ENCODE measurements at places on chromosomes 7 and 10.

GRCh38 chr7:121669144-121669543 lies 203.8 kb upstream of the PTPRZ1 start:
- DNase-seq, result no peak

GRCh38 chr7:52715701-52716100 lies 319.7 kb upstream of the POM121L12 start:
- no peak for DNase-seq

DNA sequence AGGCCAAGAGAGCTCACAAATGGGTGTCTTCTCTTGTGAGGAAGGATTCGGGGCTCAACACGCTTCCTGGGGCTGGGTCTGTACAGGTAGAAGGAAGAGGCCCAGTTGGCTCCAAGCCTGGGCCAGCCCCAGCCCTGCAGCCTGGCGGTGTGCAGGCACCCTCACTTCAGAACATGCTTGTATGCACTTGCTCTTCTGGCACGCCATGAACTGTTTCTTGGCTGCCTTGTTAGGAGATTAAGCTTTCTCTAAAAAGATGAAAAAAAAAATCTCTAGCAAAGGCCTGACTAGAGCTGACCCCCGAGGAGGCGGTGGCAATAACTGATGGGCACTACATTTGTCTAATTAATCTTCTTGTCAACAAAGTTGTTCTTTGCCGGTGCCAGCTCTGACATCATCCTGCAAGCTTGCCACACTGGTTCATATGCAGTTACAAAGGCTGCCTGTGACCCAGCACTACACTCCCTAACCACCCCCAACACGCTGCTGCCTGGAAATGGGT lies 94.7 kb downstream of the WDR11 start:
- DNase-seq, result no peak

DNA sequence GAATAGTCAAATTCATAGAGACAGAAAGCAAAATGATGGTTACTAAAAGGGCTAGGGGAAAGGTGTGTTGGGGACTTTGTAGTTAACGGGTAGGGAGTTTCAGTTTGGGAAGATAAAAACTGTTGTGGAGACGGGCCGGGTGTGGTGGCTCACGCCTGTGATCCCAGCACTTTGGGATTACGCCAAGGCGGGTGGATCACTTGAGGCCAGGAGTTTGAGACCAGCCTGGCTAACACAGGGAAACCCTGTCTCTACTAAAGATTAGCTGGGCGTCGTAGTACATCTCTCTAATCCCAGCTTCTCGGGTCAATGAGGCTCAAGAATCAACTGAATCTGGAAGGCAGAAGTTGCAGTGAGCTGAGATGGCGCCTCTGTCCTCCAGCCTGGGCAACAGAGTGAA lies 30.8 kb downstream of the KPNA7 start:
- no peak for DNase-seq

DNA sequence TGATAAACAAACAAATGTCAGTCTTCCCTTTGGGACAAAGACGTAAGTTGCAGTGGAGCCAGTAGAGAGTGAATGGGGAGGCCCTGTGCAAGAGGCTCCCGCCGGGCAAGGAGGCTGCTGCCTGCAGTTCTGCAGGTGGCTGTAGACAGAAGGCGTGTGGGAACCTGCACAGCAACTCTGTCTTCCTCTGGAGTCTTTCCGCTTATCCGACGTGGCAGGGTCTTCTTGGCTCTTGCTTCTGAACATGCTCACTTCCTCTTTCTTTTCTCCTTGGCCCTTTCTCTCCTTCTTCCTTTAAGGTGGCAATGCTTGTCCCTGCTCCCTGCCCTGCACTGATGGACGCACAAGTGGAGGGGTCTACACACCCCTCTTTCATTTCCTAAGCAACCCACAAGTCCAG lies 122.5 kb downstream of the HIPK2 start:
- no peak for DNase-seq

DNA sequence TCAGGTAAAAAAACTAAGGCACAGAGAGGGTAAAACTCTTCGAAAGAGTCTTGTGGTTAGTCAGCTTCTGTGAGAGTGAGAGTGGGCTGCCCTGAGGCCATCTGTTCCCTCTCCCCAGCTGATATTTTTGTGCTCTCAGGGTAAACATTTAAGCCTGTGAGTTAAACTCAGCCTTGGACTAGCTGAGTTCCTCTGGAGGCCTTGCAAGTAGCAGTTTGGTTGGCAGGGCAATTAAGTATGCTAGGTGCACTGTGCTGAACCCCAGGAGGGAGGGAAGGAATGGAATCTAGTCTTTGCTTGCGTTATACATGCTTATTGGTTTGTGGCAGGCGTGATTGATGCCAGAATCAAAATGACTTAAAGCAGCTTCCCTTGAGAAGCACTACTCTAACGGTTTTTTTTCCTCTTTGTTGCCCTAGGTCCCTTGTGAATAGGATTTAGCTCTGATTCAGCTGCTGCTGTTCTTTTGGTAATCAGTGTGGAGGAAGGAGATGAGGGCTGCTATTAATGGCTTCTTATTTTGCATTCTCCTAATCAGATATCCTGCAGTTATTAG lies 140.2 kb downstream of the AUTS2 start:
- no peak for DNase-seq

- DNase-seq, result no peak
Measured at GRCh38 chr7:93337052-93337451, 104.9 kb downstream of the VPS50 start.

DNA sequence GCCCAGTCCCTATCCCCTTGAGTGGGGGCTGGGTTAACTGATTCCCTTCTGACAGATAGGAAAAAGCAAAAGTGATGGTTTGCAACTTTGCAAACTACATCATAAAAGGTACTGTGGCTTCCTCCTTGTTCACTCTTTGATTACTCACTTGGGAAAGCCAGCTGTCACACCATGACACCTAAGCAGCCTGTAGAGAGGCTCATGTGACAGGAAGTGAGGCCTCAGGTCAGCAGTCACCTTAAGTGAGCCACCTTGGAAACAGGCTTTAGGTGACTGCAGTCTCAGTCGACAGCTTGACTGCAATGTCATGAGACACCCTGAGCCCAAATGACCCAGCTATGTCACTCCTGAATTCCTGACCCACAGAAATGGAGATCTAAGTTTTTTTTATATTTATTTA lies 4.3 kb upstream of the CHCHD2 start:
- no peak for DNase-seq

DNA sequence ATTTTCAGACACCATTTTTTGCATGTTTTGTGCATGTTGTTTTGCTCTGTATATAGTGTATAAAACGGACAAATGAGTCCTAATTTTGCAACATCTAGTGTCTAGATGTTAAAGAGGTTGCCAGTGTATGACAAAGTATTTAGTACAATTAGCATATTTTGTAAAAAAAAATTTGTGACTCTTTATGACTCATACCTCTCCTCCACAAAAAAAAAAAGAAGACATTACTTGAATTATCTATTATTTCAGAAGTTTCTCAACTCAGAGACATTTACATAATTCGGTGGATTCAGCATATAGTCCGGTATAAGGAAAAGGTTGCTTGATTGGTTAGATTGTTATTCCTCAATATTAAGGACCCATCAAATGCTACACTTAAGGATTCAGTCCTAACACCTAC lies 26.0 kb downstream of the NUP42 start:
- DNase-seq, result peak; percentile 61

DNA sequence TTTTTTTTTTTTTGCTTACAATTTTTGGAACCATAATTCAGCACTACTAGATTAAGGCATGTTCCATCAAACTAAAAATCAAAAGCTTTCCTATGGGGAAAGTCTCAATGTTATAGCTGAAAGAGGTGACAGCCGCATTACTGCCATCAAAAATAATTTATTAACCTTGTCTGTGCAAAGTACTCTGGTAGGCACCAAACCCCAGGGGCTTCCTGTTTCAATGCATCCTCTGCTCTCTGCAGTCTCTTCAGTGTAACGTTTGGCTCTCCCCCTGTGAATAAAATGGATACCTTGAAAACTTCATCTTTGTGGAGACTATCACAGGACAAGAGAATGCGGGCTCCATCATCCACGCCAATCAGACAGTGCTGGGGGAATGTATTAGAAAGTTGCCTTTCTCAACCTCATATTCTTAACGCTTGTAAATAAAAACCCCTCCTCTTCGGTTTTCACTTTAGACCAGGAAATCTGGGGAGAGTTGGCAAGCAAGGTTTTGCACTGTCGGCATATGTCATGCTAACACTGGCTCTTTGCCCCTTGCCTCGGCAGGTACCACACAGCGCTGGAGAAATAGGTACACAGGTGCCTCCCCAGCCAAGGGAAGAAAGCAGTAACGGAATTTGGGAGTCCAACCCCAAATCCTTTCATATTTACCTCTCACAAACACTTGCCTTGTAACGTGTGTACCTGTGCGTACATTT lies 1.6 kb upstream of the NRG3 start:
- DNase-seq, result no peak

GRCh38 chr7:23306936-23307521 lies 7.9 kb downstream of the MALSU1 start:
- no peak for DNase-seq

DNA sequence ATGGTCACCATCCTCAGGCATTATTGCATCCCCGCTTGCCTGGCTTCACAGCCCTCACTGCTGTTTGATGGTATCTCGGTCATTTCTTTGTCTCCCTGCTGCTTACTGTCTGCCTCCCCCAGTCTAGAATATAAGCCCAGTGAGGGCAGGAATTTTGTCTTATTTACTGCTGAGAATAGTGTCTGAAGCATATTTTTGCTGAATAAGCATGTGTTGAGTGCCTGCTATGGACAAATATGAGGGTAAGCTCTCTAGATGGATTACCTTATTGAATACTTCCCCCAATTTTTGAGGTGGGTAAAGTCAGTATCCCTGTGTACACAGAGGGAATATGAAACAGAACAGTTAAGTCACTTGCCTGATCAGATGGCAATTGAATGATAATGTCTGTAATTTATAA lies 36.5 kb upstream of the CABCOCO1 start:
- no peak for DNase-seq

GRCh38 chr10:110652475-110653118 lies 8.5 kb downstream of the RBM20 start:
- DNase-seq, result no peak

DNA sequence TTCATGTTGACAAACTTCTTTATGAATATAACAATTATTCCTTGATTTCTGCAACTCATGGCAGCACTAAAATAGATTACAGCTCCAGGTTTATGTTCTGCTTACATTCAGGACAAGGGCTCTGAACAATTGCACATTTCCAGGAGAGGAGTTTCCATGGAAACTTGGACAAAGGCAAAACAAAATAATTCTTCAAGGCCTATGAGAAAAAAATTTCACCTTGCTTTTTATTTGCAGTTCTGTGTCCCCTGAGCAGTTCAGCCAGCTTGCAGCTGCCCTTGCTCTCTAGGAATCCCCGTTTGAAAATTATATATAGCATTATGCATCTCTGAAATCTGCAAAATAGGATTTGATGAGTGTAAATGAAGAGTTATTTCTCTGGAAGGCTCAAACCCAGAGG lies 71.7 kb downstream of the ARL4A start:
- DNase-seq, result no peak

GRCh38 chr7:137834552-137834951 lies 12.2 kb downstream of the DGKI start:
- DNase-seq, result no peak

DNA sequence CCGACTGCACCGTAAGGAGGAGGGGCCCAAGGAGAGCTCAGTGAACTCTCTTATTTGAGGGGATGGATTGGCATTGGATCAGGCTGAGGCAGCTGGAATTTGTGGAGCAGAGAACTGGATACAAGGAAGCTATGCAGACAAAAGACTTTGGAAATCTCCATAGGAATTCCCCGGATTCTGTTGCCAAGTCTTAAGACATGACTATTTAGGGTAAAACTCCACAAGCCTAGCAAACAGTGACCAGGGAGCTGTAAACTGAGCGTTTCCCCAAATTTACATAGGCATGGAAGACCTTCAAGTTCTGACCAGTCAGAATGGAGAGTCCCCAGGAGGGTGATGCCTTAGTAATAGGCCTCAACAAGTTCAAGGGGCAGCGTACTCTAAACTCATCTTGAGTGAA lies 82.5 kb upstream of the PCBD1 start:
- no peak for DNase-seq

DNA sequence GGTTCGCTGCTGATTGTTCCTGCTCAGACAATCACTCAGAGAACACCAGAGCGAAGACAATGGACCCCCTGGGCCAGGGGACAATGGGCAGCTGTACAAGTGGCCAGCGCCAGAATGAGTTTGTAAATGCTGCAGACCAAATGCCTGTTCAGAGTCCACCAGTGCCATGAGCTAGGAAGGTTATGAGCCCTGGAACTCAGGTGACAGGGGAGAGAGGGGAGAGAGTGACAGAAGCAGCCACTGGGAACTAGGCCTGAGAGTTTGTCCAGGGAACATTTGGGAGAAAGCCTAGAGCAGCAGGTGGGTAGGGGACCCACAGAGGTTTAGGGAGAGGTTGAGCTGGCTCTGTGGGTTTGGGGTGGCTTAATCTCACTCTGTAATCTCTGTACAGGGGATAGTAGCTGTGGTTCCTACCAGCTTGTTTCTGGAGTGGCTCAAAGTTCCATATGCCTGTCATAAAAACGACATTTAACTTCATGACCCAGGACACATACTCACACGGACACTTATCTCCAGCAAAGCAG lies 60.4 kb downstream of the C10orf105 start:
- DNase-seq, result no peak

GRCh38 chr10:91597197-91597881 lies 35.5 kb downstream of the PPP1R3C start:
- DNase-seq, result no peak

GRCh38 chr7:50766106-50766848 lies 16.4 kb downstream of the GRB10 start:
- DNase-seq, result no peak

DNA sequence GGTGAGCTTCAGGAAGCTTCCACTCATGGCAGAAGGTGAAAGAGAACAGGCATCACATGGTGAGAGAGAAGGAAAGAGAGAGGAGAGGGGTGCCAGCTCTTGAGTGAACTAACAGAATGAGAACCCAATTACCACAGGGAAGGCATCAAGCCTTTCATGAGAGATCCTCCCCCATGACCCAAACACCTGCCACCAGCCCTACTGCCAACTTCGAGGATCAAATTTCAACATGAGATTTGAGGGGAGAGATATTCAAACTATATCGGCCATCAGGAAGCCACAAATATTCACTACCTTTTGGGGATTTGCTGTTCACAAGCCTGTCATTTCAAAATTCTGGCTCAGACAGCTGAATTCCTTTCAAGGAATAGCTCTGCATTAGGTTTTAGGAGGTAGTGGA lies 39.9 kb upstream of the SMNDC1 start:
- no peak for DNase-seq

GRCh38 chr7:74267756-74268565 lies 13.8 kb upstream of the RFC2 start:
- no peak for DNase-seq

DNA sequence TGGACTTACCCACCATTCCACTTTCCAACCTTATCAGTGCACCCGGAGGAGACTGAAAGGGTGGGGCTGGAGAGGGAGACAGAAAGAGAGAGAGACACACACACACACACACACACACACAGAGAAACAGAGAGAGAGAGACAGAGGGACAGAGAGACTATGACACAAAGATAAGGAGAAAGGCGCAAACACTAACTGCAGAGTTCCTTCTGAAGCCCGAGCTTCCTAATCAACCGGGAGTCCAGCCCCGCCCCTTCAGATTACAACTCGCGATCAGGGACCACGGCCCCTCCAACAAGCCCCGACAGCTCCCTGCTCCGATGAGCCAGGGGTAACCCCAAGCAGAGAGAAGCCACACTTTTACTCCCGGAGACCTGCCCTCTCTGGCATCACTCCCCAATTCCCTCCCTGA lies 499 bp downstream of the GAL3ST4 start:
- no peak for DNase-seq

GRCh38 chr7:44727158-44727936 lies 21.3 kb upstream of the ZMIZ2 start:
- peak; percentile 51 for DNase-seq

GRCh38 chr7:36644625-36645422 lies 79.5 kb downstream of the AOAH start:
- DNase-seq, result no peak

GRCh38 chr10:71045936-71046335 lies 157.6 kb upstream of the PCBD1 start:
- no peak for DNase-seq

Measured in suppressor macrophage treated with lipopolysaccharide for 4 hours (primary cell).